ENCODE measurements at places on chromosomes 2 and 18. TPM values are rescaled to one million over a fixed set of nuclear protein-coding genes. Genes with fewer than 3 reads are reported as not detected.

Gene AQP12A
- total RNA-seq, result not detected

GRCh38 chr2:119721043-119721442 is 38.7 kb upstream of the PTPN4 start:
- no peaks in the 10 kb centered on the region for H3K27me3 ChIP-seq
- H3K27ac ChIP-seq, result no peak overlapping the region
- H3K36me3 ChIP-seq, result no peaks in the 10 kb centered on the region
- no peak for DNase-seq

- peaks cover 8% of the 10 kb centered on the region for H3K27me3 ChIP-seq
- no peak overlapping the region for H3K27ac ChIP-seq
- peaks cover 14% of the 10 kb centered on the region for H3K4me1 ChIP-seq
- no peak for DNase-seq
These were observed 62.8 kb downstream of the BOD1L2 start for GRCh38 chr18:57209713-57210106.

GRCh38 chr2:5798084-5798483 is 105.9 kb downstream of the SOX11 start:
- no peaks in the 10 kb centered on the region for H3K27me3 ChIP-seq
- no peak for DNase-seq
- no peaks in the 10 kb centered on the region for H3K4me1 ChIP-seq
- no peak overlapping the region for H3K27ac ChIP-seq

Gene CD8B
- not detected for total RNA-seq

- H3K27me3 ChIP-seq, result peaks cover 61% of the 10 kb centered on the region
- no peak for DNase-seq
- H3K4me1 ChIP-seq, result 0 out of 2 replicates have a peak, but pooled peaks cover 4% of the 10 kb centered on the region
- H3K4me3 ChIP-seq, result no peak overlapping the region
- H3K36me3 ChIP-seq, result no peaks in the 10 kb centered on the region
These were observed 1.2 kb upstream of the ECEL1 start for GRCh38 chr2:232488721-232489300.

Gene TTLL4
- total RNA-seq, result 11.0 TPM

DNA sequence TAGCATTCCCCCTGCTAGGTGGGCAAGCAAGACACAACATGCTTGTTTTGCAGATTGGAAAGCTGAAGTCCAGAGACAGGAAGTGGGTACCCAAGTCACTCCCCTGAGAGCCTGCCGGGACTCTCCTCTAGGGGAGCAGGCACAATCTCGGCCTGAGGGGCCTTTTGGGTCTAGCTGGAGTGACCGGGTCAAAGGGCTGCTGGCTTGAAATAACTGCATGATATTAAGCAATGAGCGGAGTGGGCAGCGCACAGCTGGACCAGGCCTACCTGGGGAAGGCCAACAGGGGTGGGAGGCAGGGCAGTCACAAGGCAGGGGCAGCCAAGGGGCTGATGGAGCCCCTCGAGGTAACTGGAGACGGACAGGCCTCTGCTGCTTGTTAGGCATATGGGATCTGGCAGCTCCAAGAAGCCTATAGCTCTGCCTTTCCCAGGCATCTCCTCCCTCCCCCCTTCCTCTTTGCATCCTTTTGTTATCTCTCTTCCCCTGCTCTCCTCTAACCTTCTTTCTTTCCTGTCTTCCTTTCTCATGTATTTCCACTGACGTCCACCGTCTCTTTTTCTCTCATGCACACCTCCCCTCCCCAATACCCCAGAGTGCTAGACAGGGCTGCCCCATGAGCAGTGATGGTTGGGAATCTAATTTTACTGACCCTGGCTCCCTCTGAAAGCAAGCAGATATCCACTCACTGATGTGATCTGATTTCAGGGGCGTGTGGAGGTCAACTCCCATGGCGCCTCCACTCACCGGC is 237.5 kb downstream of the LOXHD1 start:
- H3K4me1 ChIP-seq, result peaks cover 27% of the 10 kb centered on the region
- H3K27ac ChIP-seq, result no peak overlapping the region
- no peaks in the 10 kb centered on the region for H3K27me3 ChIP-seq
- H3K4me3 ChIP-seq, result no peak overlapping the region
- DNase-seq, result no peak

GRCh38 chr2:239460780-239461179 is 60.0 kb upstream of the HDAC4 start:
- no peaks in the 10 kb centered on the region for H3K36me3 ChIP-seq
- no peak overlapping the region for H3K27ac ChIP-seq
- no peak for DNase-seq
- H3K27me3 ChIP-seq, result peaks cover 6% of the 10 kb centered on the region

DNA sequence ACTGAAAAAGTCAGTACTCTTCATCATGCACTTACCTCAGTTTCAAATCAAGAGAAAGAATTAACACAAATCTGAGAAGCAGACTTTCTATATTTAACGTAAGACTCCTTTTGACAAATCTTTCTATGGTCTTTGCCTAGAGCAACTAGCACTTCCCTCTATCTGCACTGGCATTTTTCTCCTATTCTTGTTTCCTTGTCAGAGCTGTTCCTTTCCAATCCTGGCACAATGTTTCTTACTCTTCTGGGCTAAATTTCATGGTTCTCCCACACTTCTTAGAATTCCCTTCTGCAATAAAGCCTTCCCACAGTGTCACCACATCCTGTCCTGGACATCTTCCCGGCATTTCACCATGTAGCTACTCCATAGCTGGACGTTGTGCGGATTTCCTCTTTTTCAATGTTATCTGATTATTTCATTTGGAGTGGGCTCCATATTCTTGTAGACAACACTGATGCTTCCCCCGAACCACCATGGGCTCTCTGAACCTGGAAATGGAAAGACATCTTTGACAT is 144.7 kb upstream of the CTNNA2 start:
- no peaks in the 10 kb centered on the region for H3K27me3 ChIP-seq
- no peak overlapping the region for H3K27ac ChIP-seq
- H3K36me3 ChIP-seq, result no peaks in the 10 kb centered on the region
- H3K4me3 ChIP-seq, result no peak overlapping the region

Gene ELOA2
- not detected for total RNA-seq

GRCh38 chr2:111121028-111121827 is 514 bp downstream of the BCL2L11 start:
- H3K27ac ChIP-seq, result no peak overlapping the region
- H3K4me3 ChIP-seq, result peak overlapping the region; percentile 73
- DNase-seq, result peak; percentile 60
- H3K36me3 ChIP-seq, result no peaks in the 10 kb centered on the region

Gene COLEC11
- not detected for total RNA-seq

- H3K4me3 ChIP-seq, result no peak overlapping the region
- no peaks in the 10 kb centered on the region for H3K27me3 ChIP-seq
- peak; percentile 61 for DNase-seq
- H3K4me1 ChIP-seq, result peaks cover 22% of the 10 kb centered on the region
- H3K36me3 ChIP-seq, result peaks cover 43% of the 10 kb centered on the region
- no peak overlapping the region for H3K27ac ChIP-seq
These were observed 21.4 kb downstream of the HJURP start for GRCh38 chr2:233832869-233833311.

Gene CASP10
- 1.6 TPM for total RNA-seq

DNA sequence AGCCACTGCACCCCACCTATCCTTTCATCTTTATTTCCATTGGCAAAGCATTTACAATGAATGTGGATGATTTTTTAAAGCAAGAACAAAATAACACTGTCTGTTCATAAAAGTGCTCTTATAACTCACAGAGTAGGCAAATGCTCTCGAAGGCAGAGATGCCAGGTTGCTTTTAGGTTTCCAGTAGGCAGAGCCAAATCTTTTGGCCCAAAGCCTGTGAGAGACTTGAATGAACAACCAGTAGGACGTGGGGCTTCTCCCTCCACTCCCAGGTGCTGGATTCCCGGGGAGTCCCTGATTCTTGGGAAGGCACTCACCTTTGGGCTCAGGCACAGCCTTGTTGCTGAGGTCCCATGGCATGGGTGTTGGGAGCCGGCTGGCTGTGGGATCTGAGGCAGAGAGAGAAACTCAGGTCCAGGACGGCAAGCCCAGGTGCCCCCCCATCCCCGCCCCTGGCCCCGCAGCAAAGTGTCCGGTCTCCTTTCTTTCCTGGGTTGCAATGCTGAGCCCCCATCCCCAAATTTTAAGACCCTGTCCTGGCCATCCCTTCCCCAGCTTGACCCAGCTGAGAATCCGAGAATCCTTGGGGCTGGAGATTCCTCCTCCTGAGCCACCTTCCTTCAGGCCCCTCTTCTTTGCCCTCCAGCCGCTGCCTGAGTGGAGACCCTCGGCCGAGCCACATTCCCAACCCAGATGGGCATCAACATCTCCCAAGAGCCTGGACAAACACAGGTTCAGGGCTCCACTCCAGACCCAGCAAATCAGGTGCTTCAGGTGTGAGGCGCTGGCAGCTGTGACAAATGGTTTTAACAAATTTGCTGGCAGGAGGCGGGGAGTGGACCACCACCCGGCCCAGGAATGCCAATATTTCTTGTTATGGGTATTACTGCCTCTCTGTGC is 5.8 kb downstream of the NEURL3 start:
- H3K27me3 ChIP-seq, result peaks cover 17% of the 10 kb centered on the region
- no peak for DNase-seq
- no peak overlapping the region for H3K4me3 ChIP-seq

- no peaks in the 10 kb centered on the region for H3K36me3 ChIP-seq
- DNase-seq, result no peak
- H3K27me3 ChIP-seq, result no peaks in the 10 kb centered on the region
- H3K4me1 ChIP-seq, result no peaks in the 10 kb centered on the region
These were observed 327.1 kb downstream of the CELF4 start for GRCh38 chr18:37238282-37239108.

Gene APLF
- total RNA-seq, result 1.2 TPM

DNA sequence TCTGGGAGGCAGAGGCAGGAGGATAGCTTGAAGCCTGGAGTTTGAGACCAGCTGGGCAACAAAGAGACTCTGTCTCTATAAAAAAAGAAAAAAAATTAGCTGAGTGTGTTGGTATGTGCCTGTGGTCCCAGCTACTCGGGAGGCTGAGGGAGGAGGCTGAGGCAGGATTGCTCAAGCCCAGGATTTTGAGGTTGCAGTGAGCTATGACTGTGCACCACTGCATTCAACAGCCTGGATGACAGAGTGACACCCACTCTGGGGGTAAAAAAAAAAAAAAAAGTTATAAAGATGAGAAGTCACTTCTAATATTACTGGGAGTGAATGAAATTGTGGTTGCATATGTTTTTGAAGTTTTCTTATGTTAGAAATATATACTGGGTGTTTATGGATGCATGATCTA is 71.6 kb downstream of the C2orf74 start:
- no peaks in the 10 kb centered on the region for H3K4me1 ChIP-seq
- DNase-seq, result no peak
- H3K36me3 ChIP-seq, result peaks cover 29% of the 10 kb centered on the region
- no peaks in the 10 kb centered on the region for H3K27me3 ChIP-seq
- no peak overlapping the region for H3K4me3 ChIP-seq
- no peak overlapping the region for H3K27ac ChIP-seq

Data from SJSA1 (cell line).